ENCODE measurements at places on chromosomes 12 and 14. TPM values are rescaled to one million over a fixed set of nuclear protein-coding genes. Genes with fewer than 3 reads are reported as not detected.

- H3K36me3 ChIP-seq, result no peaks in the 10 kb centered on the region
- DNase-seq, result no peak
- no peaks in the 10 kb centered on the region for H3K4me1 ChIP-seq
Observed at GRCh38 chr12:96064271-96064670, 28.9 kb upstream of the LTA4H start.

Gene GYS2
- not detected for total RNA-seq

Gene LRTM2
- not detected for total RNA-seq

Gene NANOG
- under 0.01 TPM for total RNA-seq

Gene SLC24A4
- 0.05 TPM for total RNA-seq
